ENCODE measurements at places on chromosomes 11 and 22.

- peak; percentile 22 for DNase-seq
These were observed 198.5 kb downstream of the MYO18B start for GRCh38 chr22:25940479-25940878.

DNA sequence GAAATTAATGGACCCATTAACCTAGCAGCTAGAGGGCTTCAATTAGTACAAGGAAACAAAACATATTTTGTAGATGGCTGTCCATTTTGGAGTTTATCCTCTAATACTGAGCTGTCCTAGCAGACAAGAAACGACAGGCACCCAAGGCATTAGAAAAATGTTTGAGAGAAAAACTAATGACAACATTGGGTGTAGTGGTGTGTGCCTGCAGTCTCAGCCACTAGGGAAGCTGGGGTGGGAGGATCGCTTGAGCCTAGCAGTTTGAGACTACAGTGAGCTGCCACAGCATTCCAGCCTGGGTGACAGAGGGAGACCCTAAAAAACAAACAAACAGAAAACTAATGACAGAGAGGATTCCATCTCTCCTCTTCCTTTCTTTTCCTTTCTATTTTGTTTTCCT lies 1.5 kb downstream of the A4GALT start:
- DNase-seq, result peak; percentile 15

DNA sequence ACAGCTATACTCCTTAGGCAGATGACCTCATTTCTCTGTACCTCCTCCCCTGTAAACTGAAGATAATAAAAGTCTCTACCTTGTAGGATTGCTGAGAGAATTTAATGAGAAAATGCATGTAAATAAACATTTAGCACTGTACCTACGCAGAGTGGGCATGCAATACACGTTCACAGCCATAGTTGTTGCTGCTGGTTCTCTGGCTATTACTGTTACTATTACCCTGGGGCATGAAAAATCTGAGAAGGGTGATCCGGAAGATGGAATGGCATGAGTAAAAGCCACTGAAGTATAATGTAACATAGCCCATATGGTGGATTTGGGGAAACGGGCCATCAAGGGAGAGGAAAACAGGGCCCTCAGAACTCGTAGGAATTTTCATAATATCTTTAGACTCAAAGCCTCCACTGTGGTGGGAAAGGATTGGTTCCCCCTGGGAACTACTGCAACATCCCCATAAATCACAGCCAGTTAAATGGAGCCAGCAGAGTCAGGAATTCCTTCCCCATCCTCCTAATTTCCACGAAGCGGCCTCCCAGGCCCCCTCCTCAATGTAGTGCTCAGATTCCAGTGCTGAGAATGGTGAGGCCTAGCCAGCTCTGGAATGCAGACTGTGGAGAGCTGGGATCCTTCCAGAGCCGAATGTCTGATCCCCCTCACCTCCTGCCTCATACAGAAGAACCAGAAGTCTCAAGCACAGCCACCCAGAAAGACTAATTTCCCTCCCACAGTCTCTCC lies 205.3 kb downstream of the MN1 start:
- no peak for DNase-seq

GRCh38 chr22:45864959-45865476 lies 111.9 kb downstream of the WNT7B start:
- DNase-seq, result no peak

DNA sequence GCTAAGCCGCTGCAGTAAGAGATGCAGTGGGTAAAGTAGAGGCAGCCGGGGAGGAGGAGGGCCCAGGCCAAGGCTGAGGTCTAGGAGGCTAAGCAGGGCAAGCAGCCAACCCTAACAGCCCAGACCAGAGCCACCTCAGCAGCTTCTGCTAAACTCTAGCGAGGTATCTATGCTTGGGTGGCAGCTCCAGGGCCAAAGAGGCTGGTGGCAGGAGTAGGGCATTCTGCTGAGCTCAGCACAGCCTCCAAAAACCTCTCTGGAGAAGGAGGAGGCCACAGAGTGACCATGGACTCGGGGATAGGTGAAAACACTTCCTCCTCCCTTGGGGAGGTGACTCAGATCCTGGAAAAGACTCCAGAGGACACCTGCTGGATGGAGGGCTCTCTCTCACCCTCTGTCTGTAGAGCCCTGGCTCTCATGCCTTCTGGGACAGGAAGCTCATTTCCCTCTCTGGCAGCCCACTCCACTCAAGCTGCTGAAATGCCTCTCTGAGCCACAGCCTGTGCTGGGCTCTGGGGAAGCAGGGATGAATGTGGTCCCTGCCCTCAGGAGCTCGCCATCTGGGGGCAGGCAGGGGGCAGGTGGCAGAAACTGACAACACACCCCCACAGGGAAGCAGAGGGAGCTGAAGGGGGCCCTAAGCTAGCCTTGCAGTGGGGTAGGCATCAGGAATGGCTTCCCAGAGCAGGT lies 16.5 kb upstream of the TPBGL start:
- peak; percentile 33 for DNase-seq

GRCh38 chr11:72072348-72072747 lies 8.0 kb downstream of the NUMA1 start:
- no peak for DNase-seq

GRCh38 chr11:57674251-57674650 lies 6.3 kb downstream of the ZDHHC5 start:
- no peak for DNase-seq

- no peak for DNase-seq
These were observed 15.1 kb downstream of the RHOG start for GRCh38 chr11:3825473-3826154.

GRCh38 chr11:78190871-78191538 lies 2.3 kb downstream of the USP35 start:
- DNase-seq, result no peak
